ENCODE measurements at places on chromosomes 1 and 21. TPM values are rescaled to one million over a fixed set of nuclear protein-coding genes. Genes with fewer than 3 reads are reported as not detected.

GRCh38 chr1:34871443-34872132 lies 12.0 kb upstream of the SMIM12 start:
- no peak for DNase-seq

DNA sequence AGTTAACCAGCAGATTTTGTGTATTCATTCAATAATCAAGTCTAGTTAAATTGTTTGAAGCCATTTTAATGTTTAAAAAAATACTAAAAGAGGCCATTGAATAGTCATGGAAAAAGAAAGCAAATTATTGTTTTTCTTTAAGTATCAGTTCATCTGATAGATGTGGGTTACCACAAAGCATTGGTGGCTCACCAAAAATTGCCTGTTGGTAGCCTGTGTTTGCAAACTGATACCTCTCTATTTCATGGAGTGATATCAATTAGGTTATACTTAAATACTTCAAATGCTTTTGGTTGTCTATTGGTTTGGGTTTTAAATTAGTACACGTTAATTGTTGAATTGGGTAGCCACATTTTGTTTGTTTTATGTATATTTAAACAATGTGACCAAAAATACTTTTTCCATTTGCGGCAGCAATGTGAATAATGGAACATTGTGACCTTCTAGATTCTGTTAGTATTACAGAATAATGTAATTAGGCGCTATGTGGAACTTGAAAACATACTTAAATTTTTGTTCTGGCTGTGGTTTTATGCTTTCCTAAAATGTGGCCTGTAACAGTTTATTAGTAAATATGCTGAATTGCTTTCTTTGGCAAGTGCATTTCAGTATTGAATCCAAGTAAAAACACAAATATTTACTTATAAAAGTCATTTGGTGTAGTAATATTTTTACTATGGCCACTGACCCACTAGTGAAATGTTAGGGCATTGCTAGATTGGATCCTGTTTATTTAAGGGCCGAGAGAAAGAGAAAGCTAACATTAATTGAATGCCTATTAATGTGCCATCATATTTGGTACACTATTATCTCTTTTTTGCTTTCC lies 37.1 kb upstream of the NBL1 start:
- no peak for DNase-seq

DNA sequence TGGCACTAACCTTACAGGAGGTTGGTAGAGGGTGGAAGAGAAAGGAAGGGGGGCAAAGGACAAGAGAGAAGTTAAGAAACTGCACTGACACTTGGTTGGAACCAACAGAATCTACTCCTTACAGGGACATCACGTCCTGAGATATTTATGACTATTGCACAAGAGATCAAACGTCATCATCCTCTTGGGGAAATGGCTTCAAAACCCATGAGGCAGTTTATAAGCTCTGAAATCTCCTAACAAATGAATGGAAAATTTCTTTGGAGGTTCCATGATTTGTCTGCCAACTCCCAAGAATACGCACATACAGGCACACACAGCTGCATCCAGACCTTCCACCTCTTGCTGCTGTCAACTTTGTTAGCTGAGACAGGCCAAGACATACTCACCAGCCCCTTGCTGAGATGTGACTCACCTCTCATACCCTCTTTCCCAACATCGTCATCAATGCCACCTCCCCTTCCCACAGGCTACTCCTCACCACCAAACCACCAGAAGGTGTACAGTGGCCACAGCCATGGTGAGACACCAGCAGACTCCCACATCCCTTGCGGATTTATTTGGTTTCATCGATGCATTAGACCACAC lies 135.5 kb downstream of the SETD4 start:
- no peak for DNase-seq

- peak; percentile 28 for DNase-seq
Observed at GRCh38 chr1:65001231-65001792, 35.0 kb upstream of the JAK1 start.

DNA sequence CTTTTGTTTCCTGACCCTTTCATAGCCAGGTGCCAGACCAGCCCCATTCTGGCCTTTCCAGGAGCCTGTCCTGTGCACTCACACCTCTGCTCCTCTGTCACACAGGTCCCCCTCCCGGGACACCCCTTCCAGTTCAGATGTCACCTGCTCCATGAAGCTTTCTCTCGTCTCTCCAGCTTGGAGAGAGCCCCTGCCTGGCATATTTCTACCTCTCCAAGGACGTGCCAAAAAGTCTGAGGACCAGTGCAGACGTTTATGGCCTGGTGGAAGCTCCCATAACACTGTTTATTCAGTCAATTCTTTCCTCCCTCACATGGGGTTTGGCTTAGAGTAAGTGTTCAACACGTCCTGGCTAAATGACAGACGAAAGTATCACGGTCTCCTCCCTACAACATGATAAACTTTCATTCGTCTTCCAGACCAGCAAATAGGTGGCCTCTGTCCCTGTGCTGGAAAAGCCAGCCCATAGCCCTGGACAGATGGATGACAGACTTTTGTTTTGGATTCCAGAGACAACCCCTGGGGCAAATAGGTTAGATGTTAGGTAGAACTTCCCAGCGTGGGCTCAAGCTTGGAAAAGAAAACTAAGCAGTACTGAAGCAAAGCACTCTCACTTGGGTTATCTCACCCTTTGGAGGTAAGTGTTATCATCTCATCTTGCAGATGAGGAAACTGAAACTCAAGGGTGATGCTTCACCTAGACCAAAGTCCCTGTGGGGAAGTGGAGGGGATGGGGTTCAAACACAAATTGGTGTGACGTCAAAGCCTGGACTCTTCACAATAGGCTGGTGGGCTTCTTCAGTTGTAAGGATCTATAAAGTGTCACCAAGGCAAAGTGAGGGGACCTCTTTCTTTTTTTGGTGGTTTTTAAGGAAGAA lies 52.9 kb upstream of the ECE1 start:
- DNase-seq, result no peak

- DNase-seq, result no peak
Observed at GRCh38 chr1:87834941-87835340, 506.3 kb downstream of the LMO4 start.

DNA sequence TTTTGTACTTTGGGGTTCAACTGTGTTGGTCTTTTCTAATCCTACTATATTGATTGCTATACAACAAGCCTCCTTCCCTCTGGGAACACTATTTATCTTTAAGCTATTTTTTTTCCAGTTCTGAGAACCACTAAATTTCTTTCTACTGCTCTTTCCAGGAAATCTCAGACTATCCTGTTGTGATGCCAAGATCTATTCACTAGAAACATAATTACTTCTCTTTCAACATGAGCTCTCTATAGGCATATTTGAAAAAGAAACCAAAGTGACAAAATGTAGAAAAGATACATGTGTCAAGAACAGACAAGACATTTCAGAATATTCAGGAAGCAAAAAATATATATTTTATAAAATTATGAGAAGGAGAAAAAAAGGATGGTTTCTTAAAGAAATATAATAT lies 82.9 kb downstream of the SLC44A5 start:
- no peak for DNase-seq

- DNase-seq, result no peak
Observed at GRCh38 chr1:54967372-54967771, 13.1 kb upstream of the TMEM61 start.

DNA sequence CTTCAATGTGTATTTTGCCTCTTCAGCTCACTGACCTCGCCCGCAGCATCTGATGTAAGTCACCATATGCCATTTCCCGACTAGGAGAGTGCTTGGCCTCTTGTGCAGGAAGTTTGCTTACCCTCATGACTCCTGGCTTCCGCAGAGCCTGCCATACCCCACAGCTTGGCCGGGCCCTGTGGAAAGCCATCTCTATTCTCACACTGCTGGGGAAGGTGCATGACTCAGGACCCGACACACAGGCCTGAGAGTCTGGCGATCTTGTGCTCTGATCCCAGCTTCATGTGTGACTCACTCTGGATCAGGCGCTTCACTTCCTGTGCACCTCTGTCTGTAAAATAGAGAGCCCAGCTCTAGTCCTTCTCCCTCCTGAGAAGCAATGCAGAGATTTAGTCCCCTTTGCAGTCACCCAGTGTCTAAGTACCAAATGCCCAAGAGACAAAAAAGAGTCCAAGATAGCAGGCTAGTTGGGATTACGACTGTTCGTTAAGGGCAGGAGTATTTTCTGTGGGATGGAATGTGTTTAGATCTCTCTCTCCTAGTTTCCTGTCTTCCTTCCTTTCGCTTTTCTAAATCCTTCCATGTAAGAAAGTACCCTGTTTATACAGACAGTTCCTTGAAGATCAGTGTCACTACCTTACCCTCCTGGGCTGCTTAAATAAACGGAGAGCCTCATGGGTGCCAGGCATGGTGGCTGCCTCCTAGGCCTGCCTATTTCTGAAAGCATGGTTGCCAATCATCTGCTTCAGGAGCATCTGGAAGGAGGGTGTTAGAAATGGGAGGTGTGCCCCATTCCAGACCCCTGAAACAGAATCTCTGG lies 62.8 kb upstream of the KIF26B start:
- peak; percentile 19 for DNase-seq

DNA sequence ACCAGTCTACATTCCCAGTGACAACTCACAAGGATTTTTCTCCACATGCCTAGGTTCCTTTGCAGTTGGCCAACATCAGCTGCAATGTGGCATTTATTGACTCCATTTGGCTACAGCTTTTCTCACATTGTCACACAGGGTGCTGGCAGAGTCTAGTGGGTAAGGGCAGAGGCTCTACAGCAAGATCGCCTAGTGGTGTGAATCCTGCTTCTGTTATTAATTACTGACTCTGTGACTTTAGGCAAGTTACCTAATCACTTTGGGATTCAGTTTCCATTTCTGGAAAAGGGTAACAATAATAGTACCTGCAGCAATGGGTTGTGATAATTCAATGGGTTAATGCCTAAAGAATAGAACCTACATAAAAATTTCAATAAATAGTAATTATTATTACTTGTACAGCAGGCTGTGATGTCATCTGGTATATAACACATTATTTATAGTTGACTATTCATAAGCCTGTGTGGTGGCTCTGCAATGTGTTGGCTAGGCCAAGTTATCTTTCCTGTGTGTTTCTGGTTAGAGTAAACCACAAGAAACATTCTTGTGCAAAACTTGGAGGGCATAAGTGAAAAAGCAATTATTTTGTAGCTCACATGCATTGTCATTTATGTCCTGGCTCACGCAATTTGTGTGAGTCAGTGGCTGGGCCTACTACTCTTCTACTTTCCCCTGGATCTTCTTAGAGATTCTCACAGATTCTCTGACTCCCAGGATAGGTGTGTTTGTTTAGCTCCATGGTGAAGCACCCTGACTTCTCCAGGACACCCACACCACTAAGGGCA lies 59.5 kb downstream of the PTGS2 start:
- no peak for DNase-seq

- peak; percentile 44 for DNase-seq
Observed at GRCh38 chr1:34740161-34740868, 14.5 kb upstream of the GJB5 start.

DNA sequence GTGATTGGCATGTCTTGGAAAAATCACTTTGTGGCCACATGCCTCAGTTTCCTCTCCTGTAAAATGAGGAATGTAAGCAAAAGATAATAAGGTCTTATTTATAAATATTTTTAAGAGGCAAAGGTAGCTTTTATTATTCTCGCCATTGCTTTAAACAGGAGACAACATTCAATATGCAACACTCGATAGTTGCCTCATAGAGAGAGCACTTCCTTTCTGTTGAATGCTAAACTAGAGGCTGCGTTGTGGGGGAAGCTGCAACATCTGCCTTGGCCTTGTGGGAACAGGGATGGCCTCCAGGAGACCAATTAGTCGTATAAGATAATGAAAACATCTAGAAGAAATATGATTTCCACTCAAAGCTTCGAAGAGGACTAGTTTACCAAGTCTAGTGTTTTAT lies 3.5 kb downstream of the OSCP1 start:
- DNase-seq, result no peak

GRCh38 chr21:26553898-26554297 lies 19.2 kb downstream of the CYYR1 start:
- no peak for DNase-seq

- peak; percentile 28 for DNase-seq
Observed at GRCh38 chr1:46489638-46490405, at the start of gene DMBX1. Gene DMBX1, plus strand, starts transcription at chr1:46489836. Its CDS starts 17,175 bp downstream, at chr1:46507011.

GRCh38 chr21:33428669-33429068 lies 25.5 kb downstream of the IFNGR2 start:
- no peak for DNase-seq

GRCh38 chr21:46154955-46155513 lies 345 bp downstream of the FTCD start:
- no peak for DNase-seq

GRCh38 chr1:4700801-4701200 lies 46.4 kb downstream of the AJAP1 start:
- peak; percentile 41 for DNase-seq

- no peak for DNase-seq
Observed at GRCh38 chr1:62247391-62248168, 52.9 kb downstream of the L1TD1 start.

DNA sequence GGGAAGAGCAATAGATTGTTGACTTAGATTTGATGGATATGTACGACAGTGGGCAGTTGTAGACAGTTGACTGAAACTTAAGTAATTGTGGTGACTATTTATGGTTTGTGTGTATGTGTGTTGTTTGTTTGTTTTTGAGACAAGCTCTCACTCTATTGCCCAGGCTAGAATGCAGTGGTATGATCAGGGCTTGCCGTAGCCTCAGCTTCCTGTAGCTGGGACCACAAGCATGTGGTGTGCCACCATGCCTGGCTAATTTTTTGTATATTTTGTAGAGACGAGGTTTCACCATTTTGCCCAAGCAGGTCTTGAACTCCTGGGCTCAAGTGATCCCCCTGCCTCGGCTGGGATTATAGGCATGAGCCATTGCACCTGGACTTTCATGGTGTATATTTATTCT lies 9.8 kb downstream of the SDHC start:
- no peak for DNase-seq

DNA sequence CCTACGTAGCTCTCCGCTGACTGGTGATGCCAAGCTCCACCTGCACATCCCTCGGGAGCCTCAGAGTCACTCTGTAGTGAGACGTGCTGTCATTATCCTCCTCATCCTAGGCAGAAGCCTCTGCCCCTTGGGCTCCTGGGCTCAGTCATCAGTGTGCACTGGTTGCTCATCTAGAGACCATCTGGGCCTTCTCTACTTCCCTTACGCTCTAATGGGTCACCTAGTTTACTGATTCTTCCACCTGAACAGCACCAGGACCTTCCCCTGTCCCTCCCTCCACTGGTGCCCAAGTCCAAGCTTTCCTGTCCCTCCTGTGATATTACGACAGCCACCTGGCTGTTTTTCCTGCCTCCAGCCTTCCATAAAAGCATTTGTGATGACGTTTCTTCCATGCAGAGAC lies 136.1 kb upstream of the ERRFI1 start:
- no peak for DNase-seq

The TARBP1 gene
- total RNA-seq, result 29.5 TPM

The CD1D gene
- total RNA-seq, result 1.8 TPM

The AMY1C gene
- total RNA-seq, result 0.21 TPM

The SMYD2 gene
- total RNA-seq, result 29.3 TPM

The CDKN2C gene
- 22.0 TPM for total RNA-seq

All from tongue (tissue), 3 donors.